HCT116 (cell line): ENCODE measurements at places on chromosomes 16 and 17. TPM values are rescaled to one million over a fixed set of nuclear protein-coding genes. Genes with fewer than 3 reads are reported as not detected.

The SLC9A5 gene
- 5.6 TPM for total RNA-seq

The KRT20 gene
- total RNA-seq = 1.5 TPM

The SDR42E2 gene
- 0.27 TPM for total RNA-seq

DNA sequence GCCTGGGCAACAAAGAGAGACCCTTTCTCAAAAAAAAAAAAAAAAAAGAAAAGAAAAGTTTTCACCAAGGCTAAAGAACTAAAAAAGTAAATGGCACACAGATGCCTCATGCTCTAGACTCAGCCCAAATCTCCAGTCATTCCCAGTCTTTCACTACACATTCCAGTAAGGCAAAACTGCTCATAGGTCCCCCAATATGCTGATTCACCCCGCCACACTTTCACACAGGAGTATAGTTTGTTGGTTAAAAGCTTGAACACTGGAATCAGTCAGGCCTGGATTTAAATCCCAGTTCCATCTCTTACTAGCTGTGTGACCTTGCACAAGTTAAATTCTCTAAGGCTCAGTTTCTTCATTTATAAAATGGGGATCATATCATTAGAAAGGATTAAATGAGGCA lies 1.9 kb downstream of the PIGS start:
- no peak for DNase-seq

GRCh38 chr16:50204453-50205108 lies 51.5 kb downstream of the TENT4B start:
- DNase-seq = no peak
